Activated CD4-positive, alpha-beta T cell treated with anti-CD3 and anti-CD28 coated beads, Interleukin-2, amount 50 U/mL, for 24 hours (primary cell): ENCODE measurements at places on chromosomes 5 and 9.
A peak's percentile ranks its signal among the peaks of the same experiment; 100 is the strongest.

GRCh38 chr9:12785260-12785770 is 10.5 kb downstream of the LURAP1L start:
- no peak for DNase-seq

- no peak for DNase-seq
Observed at GRCh38 chr5:82540301-82540700, 262.1 kb upstream of the RPS23 start.

DNA sequence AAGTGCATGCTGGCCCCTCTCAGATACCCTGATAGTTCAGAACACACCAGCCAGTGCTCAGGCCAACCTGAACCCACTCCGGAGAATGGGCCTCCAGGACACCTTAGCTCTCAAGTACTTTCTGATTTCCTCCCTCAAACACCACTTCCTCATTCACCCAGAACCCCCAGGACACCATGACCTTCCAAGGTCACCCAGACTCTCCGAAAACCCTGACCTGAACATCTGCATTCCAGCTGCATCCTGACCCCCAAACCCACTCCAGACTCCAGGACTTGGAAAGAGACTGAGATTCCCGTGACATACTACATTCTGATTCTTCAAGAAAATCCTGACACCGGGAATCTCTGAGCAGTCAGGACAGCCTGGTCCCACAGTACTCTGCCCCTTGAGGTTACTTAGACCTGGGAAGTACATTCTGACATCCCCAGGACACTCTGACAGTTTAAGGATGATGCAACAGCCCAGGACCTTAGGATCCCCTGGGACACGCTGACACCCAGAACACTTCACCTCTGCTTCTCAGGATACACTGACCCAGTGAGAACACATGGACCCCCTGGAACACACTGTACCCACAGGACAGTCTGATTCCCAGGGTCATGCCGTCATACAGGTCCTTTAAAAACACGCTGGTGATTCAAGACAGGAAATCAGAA is 747 bp upstream of the PROP1 start:
- no peak for DNase-seq

- DNase-seq: no peak
Observed at GRCh38 chr5:176941951-176942350, 42.8 kb upstream of the HK3 start.

DNA sequence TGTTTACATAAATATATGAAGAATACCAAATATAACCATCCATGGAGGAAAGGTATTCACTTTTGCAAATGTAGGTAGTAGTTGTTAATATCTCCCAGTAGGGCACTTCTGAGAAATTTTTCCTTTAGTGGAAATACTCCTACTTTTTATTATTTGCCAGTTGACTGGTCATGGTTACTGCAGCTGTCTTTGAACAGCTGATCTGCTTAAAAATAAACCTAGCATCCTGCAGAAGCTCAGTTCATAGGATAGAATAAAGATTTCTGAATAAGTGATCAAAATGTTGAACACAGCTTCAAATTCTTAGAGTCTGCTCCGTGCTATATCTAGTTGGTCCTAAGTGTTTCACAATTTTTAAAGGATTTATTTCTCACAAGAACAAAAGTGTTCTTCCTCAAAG is 270.7 kb upstream of the TRPC7 start:
- no peak for DNase-seq

DNA sequence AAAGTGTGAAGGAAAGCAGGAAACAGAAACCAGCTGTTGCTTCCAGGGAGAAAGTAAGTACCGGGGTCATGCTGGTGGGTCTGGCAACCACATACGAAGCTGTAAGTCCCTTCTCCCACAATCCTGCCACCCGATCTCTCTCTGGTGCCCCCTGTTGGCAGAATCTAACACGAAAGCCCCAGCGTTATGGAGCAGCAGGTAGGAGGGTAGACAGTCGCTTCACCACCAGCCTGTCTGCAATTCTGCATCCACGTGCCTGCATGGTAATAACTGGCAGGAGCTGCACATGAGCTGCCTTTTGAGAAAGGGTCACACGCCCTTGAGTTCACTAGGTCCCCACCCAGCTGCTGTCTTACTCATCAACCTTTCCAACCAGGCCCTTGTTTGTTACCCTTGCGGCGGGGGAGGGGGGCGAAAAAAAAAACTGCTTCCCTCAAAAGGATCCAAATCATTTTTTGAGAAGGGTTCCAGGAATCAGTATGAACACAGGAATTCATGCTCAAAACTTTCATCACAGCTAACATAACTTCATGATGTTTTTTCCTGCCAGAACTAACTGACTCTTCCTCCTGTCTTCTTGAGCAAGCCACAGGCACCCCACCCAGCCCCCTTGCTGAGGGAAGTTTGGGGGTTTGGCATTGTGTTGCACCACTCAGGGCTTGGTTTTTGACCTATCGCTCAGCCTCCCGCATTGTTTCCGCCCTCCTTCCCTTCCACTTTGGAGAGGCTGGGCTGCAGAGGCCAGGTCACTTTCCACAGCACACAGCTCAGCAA is 19.6 kb upstream of the TMEM252 start:
- DNase-seq: peak; percentile 7

- no peak for DNase-seq
Observed at GRCh38 chr5:69188811-69189161, 597 bp upstream of the CENPH start.
